ENCODE measurements at places on chromosomes 5 and 9.

DNA sequence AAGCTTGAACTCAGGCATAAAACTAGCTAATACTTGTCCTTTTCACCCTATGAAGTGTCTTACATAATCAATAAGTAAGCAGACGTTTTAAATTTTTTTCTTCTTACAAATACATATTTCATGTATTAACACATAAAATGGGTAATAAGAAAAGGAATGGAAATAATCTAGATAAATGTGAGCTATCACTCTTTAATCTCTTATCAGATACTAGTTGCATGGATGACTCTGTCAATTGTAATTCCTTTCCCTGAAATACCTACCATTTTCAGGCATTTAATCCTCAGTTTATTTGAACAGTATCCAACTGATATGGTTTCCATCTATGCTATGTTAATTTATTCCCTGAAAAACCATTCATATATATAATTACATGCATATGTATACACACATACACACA is 166.0 kb upstream of the RGS7BP start:
- no peak for DNase-seq

- DNase-seq, result no peak
These were observed 2.4 kb upstream of the RNF145 start for GRCh38 chr5:159211729-159212174.

- no peak for DNase-seq
These were observed 38.5 kb downstream of the XRCC4 start for GRCh38 chr5:83115816-83116215.

GRCh38 chr5:464446-464842 is 21.5 kb downstream of the EXOC3 start:
- no peak for DNase-seq

- DNase-seq, result no peak
These were observed 49.6 kb upstream of the PLIN2 start for GRCh38 chr9:19176856-19177255.

DNA sequence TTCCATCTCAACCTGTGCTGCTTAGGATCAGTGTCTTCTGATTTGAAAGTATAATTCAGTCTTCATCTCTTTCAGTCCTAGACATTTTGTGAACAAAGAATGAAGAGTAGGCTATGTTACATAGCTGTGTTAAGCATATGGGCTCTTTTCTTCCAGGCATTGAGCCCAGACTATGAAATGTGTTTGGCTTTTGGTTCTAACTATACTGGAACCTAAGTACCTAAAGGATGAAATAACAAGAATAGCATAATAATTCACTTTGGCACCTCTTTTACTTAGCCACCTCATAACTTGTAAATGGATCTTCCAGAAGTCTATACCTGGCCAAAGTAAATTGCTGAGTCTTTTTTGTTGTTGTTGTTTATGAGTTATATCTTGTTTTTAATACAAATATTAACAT is 71.4 kb downstream of the SLF1 start:
- DNase-seq, result no peak

- no peak for DNase-seq
These were observed 69.0 kb downstream of the ADAMTSL1 start for GRCh38 chr9:18542837-18543405.

- no peak for DNase-seq
These were observed 36.6 kb upstream of the CDH12 start for GRCh38 chr5:22889720-22890119.

DNA sequence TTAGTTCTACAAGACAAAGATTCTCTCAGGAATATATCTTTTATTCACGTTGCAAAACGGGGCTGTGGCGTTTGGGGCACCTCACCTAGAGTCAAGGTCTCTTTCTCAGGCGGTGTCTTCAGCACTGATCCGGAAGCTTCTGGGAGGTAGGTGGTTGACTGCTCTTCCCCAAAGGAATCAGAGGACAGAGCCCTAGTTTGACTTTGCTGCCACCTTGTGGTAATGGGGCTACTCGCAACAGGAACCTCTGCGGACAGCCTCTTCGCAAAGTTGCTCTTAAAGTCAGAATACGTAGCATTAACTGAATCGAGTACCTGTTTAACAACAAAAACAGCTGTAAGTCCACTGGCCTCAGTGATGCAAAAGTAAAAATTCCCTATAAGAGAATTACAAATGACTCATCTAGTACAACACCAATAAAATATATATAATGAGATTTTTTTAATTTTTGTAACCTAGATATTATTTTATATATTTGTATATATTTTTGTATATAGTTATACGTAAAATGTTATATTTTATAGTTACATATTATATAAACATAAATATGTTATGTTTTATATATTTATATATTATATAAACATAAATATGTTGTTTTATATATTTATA is 13.3 kb upstream of the GPX8 start:
- DNase-seq, result peak; percentile 69

DNA sequence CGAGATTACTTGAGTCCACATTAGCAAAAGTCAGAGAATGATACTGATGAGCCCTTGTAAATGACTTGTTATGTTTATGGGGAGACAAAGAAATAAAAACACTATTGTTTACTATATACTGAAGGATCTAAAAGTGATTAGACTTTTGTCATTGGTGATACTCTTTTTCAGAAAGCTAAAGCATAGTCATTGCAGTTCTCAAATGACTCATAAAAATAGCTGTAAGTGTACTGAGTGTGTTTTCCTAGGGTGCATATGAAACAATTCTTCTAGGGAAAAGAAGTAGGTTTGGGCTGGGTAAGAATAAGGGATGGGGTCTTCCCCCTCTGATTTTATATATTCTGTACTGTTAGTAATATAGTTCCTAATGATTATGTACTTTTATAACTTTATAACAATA is 32.6 kb downstream of the WDR36 start:
- DNase-seq, result no peak

DNA sequence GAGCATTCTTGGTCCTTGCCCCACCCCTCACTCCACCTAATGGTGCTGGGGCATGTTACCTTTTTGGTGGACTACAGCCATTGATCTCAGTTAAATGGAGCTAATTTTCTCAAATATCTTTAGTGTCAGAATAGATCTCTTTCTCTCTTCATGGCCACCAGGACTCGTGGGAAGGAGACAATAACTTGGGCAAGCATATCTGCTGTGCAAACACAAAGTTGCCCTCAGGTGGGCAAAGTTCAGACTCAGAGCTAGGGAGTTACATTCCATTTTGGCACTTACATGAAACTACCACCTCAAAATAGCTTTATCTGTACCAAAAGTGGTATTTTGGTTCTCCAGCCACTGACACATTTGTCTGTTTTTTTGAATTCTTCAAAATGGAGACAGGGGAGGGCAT is 671.9 kb upstream of the KLF4 start:
- no peak for DNase-seq

DNA sequence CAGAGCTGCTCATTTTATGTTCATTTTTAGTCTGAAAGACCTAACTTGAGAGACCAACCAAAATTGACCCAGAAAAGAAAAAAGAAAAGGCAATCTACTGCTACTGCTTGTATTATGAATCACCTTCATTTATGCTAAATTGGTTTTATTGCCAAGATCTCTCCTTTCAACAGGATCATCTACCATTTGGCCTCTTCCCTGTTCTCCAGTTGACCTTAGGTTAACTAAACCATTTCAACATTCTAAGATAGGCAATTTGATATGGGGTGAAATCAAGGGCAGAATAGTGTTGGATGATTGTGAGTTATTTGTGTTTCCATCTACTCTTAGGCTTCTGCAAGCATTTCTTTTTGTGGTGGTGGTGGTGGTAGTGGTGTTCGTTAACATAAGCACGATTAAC is 48.3 kb upstream of the POU4F3 start:
- DNase-seq, result no peak

GRCh38 chr5:150075806-150076205 is 10.5 kb downstream of the CSF1R start:
- DNase-seq, result no peak

DNA sequence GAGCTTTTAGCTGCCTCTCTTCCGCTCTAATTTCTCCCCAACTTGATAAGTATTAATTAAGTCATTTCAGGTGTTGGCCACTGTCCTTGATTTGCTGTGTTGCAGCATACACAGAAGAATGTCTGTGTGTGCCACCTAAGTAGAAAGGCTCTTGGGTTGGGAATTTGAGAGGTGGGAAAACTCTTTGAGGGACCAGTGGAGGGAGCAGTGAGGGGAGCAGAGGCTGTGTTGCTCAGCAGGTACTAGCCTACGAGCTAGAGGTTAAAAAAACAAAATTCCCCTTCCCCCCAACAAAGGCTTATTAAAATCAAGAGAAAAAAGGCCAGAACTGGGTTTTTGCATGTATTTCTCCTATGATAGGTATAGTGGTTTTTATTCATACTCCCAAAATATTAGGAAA is 20.9 kb downstream of the RPS23 start:
- no peak for DNase-seq

DNA sequence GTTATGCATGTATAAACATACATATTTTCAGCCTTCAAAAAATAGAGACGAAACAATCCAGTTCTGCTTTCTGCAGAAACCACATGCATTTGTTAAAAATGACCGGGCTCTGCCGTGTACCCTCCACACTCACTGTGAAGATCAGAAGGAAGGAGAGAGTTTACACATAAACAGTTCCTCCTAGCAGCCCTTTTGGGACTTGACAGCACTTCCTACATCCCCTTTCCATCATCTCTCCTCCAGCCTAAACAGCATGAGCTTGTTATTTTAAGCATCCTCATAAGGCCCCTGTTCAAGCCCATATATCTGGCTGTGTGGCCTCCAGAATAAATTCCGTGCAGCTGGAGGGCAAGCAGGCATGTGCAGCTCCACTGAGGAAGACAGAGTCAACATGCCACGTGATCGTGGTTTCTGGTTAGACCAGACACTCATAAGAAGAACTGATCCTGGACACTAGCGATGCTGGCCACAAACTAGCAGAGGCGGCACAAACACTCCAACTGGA is 42.2 kb downstream of the NIPAL4 start:
- DNase-seq, result no peak

GRCh38 chr5:1937590-1937989 is 54.9 kb upstream of the IRX4 start:
- DNase-seq, result no peak

DNA sequence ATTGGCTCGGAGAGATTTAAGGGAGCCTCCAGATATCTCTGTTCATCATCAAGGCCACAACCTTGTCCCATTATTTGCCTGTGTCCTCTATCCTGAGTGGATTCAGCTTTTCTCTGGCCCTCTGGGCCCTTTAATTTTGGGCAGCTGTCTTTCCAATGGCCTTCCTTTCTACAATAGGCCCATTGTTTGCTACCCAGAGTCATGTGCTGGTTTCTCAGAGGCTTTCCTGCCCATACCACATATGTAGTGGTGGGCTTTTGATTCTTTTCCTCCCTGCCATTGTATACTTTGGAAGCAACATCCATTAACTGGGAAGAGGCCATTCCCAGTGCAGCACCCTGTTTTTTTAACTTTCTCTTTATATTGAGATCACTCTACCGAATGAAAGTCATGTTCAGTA is 233.9 kb upstream of the SGCD start:
- DNase-seq, result no peak

- DNase-seq, result no peak
These were observed 625.9 kb downstream of the TLE4 start for GRCh38 chr9:80197661-80198060.

GRCh38 chr5:7245121-7245651 is 150.8 kb upstream of the ADCY2 start:
- DNase-seq, result no peak

- no peak for DNase-seq
These were observed 30.2 kb upstream of the BASP1 start for GRCh38 chr5:17187011-17187785.

GRCh38 chr5:36371366-36371765 is 69.7 kb upstream of the RANBP3L start:
- DNase-seq, result no peak

GRCh38 chr5:40428126-40428525 is 251.6 kb upstream of the PTGER4 start:
- no peak for DNase-seq

DNA sequence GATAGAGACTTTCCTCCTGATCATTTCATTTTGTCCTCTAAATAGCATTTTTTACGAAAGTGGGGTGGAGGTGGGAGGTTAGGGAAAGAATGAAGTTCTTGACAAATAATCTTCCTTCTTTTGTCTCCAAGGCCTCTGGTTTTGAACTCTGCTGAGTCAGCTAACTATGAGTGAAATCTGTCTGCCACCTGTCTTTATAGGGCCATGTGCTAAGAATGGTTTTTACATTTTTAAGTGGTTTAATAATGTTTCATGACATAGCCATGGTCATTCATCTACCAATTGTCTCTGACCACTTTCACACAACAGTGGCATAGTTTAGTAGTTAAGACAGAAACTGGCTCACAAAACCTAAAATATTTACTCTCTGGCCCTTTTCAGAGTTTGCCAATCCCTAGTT is 7.6 kb downstream of the MAN2A1 start:
- no peak for DNase-seq

DNA sequence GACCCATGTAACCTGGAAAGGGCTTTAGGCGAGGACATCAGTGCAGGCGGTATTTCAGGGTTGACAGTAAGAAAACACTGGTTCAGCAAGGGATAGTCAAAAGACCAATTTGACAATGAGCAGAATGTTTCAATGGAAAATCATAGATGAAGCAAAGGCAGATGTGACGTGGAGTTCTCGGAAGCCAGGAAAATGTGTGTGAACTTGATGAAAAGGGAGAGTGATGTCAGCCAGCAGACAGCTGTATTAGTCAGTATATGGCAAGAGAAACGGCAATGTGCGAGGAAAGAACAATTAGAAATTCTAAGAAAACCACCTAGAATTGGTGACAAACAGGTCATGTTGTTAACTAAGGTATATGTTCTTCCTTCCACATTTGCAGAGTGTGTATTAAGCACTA is 503.9 kb upstream of the DAB2 start:
- DNase-seq, result no peak

DNA sequence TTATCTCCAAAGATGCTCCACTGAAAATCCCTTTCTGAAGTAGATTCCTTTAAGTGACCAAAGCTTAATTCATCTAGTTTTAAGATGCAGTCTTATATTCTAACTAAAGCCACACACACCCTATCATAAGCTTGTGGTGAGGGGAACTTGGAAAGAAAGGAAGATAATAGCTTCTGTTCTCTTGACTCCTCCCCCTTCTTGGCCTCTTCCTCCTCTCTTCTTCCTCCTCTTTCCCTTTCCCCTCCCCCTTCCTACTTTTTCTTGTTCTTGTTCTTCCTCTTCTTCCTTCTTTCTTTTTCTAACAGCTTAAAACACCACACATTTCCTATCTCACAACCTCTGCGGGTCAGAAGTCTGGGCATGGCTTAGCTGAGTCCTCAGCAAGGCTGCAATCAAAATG is 23.5 kb downstream of the IL7R start:
- no peak for DNase-seq

DNA sequence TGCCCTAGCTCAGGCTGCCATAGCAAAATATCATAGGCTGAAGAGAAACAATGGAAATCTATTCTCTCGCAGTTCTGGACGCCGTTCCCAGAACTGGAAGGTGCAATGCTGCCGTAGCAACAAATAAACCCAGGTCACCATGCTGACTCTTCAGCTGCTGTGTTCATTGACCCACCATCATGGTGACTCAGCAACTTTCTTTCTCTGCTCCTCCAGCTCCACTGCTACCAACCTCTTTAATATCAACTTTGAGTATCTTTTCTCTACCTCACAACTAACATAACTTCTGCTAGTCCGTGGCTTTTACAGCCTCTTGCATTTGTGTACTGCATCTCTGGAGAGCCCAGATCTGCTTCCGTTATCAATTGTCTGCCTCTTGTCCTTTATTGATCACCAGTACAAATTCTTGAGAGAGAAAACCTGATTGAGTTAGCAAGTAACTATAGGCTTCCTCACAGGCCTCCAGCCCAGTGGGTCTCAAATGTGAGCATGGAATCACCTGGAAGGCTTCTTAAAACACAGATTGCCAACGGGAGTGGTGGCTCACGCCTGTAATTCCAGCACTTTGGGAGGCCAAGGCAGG is 47.3 kb upstream of the SLC30A5 start:
- no peak for DNase-seq
